Renal pelvis (tissue), 12 donors: ENCODE measurements at places on chromosomes 5 and 9.

DNA sequence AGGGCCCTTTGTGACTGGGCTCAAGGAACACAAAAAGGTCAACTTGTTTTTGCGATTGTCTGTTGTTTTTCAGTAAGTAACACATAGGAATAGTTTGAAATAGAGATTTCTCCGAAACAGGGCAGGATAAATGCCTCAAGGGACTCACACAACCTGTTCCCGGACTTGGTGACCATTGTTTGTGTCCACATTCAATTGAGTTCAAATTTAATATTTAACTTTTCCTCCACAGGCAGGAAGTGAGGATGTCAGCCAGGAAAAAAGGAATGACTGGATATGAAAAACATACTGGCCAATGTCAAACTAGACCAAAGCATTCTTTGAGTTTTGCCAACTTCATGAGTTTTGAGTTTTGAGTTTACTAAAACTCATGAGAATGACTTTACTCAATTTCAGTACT is 72.7 kb downstream of the SPATA31C2 start:
- DNase-seq, result no peak

DNA sequence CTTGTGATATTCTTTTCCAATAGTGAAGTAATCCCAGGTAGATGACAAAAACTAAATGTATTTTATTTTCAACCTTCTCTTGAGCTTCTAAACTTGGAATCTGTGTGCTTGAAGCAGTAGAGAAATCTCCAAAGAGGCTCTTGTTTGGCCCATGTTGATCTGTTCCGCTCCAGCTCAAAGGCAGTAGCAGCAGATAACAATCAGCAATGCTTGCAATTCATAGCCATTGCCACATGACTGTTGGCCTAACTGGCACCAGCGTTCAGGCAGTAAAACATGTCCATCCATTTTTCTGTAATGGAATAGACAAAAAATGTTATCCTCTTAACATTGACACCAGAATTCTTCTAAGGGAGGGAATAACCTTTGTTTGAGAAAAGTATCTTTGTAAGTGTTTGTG is 270.7 kb upstream of the MSX2 start:
- no peak for DNase-seq

GRCh38 chr9:136578915-136579649 is 33.2 kb upstream of the NOTCH1 start:
- no peak for DNase-seq

- DNase-seq, result no peak
These were observed 14.6 kb downstream of the TRIM14 start for GRCh38 chr9:98104445-98104881.

DNA sequence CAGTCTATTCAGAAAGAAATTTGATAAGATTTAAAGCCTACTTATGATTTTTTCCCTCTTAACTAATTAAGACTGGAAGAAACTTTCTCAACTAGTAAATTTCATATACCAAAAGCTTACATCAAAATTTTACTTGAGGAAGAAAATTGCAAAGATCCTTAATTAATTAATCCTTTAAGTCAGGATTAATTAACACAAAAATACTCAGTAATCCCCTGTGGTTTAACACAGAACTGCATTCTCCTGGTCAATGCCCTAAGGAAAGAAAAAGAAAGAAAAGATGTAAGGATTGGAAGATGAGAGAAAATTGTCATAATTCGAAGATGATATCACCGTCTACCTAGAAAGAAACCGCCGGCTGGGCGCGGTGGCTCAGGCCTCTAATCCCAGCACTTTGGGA is 17.3 kb upstream of the RUFY1 start:
- DNase-seq, result no peak
